ENCODE measurements at places on chromosomes 13 and 19.
A peak's percentile ranks its signal among the peaks of the same experiment; 100 is the strongest.

GRCh38 chr19:37468961-37469777 is at the start of gene ZNF570:
ZNF570 (plus strand) TSS chr19:37469356; CDS start chr19:37470355, 999 bp downstream.
- peak; percentile 94 for DNase-seq

GRCh38 chr13:101327871-101328270 is 88.4 kb downstream of the NALCN start:
- DNase-seq = no peak

- DNase-seq = no peak
Measured at GRCh38 chr13:51912511-51913225, 50.9 kb downstream of the CCDC70 start.

DNA sequence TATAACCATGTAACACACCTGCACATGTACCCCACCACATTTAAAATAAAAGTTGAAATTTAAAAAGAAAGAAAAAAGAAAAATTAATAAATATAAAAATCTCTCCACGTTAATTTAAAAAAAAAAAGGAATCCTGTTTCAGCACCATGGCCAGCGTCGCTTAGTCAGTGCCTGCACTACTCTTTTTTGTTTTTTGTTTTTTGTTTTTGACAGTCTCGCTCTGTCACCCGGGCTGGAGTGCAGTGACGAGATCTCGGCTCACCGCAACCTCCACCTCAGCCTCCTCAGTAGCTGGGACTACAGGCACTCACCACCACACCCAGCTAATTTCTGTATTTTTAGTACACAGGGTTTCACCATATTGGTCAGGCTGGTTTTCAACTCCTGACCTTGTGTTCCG is 835.9 kb downstream of the UQCRFS1 start:
- no peak for DNase-seq

GRCh38 chr13:30985637-30986205 is 53.3 kb downstream of the TEX26 start:
- peak; percentile 67 for DNase-seq

DNA sequence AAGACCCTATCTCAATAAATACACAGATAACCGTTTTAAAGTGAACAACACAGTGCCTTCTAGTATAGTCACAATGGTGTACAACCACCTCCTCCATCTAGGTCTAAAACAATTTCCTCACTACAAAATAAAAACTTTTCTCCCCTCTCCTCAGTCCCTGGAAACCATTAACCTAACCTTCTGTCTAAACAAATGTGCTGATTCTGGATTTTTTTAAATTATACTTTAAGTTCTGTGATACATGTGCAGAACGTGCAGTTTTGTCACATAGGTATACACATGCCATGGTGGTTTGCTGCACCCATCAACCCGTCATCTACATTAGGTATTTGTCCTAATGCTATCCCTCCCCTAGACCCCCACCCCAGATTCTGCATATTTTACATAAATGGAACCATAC is 9.8 kb upstream of the ZBTB45 start:
- no peak for DNase-seq

DNA sequence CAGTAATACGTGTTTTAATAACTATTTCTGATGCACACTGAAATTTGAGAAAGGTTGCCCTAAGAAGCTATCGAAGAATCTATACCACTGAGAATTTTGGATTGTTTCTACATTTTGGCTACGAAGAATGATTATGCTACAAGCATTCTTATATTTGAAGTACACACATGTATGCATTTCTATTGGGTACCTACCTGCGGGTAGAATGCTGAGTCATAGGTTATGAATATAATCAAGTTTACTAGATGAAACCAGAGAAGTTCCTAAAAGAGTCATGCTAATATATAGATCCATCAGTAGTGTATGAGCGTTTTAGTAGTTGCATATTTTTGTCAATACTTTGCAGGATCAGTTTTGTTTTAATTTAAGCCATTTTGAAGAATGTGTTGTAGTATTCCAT is 62.0 kb upstream of the PCDH20 start:
- DNase-seq = no peak

GRCh38 chr13:42214446-42214845 is 57.5 kb upstream of the AKAP11 start:
- DNase-seq = no peak

GRCh38 chr19:33235996-33236350 is 10.3 kb upstream of the SLC7A10 start:
- no peak for DNase-seq

DNA sequence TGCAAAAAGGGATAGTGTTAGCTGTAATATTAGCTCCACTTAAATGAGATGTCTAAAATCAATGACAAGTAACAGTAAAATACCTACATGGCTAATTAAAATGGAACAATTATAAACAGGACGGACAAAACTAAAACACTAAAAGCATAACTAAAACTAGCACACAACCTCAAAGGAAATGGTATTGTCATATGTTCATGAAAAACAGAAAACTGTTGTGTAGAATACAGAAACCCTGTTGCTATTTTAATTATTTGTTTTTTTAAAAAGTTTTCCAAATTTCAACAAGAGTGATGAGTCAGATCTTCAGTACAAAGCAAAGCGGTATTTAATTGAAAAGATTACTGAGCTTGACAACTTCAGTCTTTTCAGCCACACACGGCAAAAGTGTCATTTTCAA is 4.2 kb downstream of the RCBTB2 start:
- DNase-seq = no peak

All from mesendoderm (in vitro differentiated cells).